ENCODE measurements at places on chromosomes 5 and 9. TPM values are rescaled to one million over a fixed set of nuclear protein-coding genes. Genes with fewer than 3 reads are reported as not detected.

MOCS2 gene
- 26.9 TPM for total RNA-seq

CCDC180 gene
- total RNA-seq = 7.5 TPM

CCNI2 gene
- 5.8 TPM for total RNA-seq

VCP gene
- 217 TPM for total RNA-seq

GRCh38 chr5:10461904-10462555 is 20.4 kb downstream of the ROPN1L start:
- DNase-seq = no peak

DNA sequence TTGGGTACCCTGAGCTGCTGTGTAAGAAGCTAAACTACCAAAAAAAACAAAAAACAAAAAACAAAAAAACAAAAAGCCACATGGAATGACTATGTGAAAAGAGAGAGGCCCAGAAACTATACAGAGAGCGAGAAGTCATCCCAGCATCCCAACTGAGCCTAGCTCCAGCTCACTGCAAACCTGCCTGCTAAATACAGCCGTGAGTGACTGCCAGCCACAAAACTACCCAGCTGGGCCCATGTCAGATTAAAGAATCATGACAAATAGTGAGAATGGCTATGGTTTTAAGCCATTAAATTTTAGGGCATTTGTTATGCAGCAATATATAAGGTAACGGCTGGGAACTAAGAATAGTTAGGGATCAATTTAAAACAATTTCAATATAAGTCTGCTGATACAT is 335.1 kb upstream of the PDE4D start:
- no peak for DNase-seq

DNA sequence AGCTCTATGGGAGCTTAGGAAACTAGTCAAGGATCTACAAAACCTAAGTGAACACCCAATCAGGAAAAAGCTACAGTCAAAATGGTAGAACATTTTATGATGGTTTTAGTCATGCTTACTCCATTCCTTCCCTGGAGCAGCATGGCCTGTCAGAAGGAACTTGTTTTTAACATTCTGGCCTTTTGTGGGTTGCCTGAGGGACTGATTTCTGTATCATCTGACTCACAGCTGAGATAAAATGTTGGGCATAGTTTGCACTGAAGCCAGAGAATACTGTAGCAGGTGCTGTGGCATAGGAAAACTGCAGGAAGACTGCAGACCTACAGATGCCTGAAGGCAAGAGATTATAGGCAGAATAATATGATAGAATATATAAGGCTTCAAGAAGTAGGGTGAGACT is 719.6 kb upstream of the GRAMD2B start:
- DNase-seq = no peak

DNA sequence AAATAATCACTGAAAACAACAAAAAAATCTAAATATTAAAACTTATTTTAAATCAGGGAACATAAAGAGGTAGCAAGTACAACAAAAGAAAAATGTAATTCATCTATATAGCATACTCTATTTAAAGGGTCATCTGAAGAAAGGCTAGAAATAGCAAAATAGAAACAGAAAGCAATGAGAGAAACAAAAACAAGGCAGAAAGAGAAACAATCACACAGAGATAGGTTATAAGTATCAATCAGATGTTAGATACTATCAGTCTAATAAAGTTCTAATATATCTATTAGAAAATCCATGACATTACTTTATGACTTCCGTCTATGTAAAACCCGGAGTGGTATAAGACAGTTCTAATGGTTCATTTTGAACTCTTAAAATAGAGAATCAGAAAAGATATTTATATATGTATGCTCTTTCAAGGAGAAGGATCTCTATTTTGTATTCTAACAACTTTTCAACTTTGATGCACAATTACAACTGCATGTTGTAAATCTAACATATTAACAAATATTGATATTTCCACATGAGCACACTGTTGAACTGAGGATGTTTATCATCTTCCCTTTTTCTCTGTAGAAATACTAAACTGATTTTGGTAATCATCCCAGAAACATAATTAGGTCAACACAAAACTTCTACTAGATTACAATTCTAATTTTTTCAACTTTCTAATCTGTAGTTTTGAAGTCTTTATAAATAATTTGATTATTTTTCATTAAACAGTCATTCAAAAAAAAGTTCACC is 15.8 kb downstream of the RICTOR start:
- no peak for DNase-seq

- peak; percentile 82 for DNase-seq
Observed at GRCh38 chr9:83432104-83432627, 106.0 kb downstream of the FRMD3 start.

DNA sequence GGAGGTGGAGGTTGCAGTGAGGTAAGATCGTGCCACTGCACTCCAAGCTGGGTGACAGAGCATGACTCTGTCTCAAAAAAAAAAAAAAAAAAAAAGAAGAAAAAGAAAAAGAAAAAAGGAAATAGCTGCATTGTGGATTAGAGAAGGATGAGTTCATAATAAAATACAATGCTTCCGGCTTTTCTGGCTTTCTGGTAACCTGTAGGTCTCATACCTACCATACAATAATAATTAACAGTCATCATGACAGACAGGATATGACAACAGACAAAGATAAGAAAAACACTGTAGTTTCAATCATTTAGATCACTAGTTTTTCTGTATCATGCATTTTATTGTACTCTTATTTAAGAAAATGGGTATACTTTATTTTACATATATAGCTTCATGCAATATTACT is 40.7 kb upstream of the TRPM3 start:
- no peak for DNase-seq

DNA sequence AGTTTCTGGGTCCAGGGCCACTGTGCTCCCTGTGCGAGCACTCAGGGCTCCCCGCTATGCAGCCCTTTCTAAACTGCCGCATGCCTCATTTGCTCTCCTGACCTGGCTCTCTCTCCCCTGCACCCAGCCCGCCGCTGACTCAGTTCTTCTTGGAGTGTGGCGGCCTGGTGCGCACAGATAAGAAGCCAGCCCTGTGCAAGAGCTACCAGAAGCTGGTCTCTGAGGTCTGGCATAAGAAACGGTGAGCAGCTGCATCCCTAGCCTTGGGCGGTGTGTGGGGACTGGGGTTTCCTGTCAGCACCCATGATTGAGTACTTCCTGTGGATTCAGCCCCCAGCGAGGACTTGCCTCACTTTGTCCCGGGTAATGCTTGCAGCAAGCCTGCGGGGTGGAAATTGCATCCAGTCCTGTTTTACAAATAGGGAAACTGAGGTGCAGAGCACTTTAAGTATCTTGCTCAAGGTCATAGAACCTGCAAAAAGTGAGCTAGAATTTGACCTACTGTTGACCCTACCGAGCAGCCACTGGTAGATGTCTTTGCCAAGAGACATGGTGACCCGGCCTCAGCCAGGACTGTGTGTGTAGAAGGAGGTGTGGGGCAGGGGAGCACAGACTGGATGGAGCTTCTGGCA is 27.9 kb downstream of the USP20 start:
- no peak for DNase-seq

- DNase-seq = peak; percentile 75
Observed at GRCh38 chr9:134469041-134469875, 143.0 kb downstream of the RXRA start.

DNA sequence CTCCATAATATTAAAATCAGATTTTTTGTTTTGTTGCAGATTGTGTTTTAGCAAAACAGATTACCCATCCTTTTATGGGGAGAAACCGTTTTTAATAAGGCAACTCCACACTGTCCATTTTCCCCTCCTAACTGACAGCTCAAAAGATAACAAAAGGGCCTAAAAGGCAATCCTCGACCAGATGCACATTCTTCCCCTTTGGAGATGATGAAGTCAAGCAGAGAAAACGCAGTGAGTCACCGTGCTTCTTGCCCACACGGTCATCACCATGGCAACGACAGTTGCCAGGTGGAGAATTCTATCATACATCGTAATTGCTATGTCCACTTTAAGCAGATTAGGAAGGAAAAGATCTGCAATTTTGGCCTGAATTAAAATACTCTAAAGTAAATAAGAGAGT is 96.4 kb downstream of the DIRAS2 start:
- DNase-seq = no peak
